ENCODE measurements at places on chromosomes 2 and 18. TPM values are rescaled to one million over a fixed set of nuclear protein-coding genes. Genes with fewer than 3 reads are reported as not detected.

HRH4 gene
- not detected for total RNA-seq

NEU4 gene
- total RNA-seq: not detected

BMP10 gene
- not detected for total RNA-seq

IL1RN gene
- not detected for total RNA-seq

CGREF1 gene
- 28.2 TPM for total RNA-seq

DSC3 gene
- 12.2 TPM for total RNA-seq

OTOF gene
- 0.81 TPM for total RNA-seq

TTC32 gene
- total RNA-seq: 12.6 TPM

DGKD gene
- 11.5 TPM for total RNA-seq

CHRND gene
- not detected for total RNA-seq

ELMOD3 gene
- total RNA-seq: 8.3 TPM

ASXL3 gene
- not detected for total RNA-seq

PDE6D gene
- total RNA-seq: 34.8 TPM

ANKRD30B gene
- not detected for total RNA-seq

CCDC68 gene
- 6.3 TPM for total RNA-seq

UGT1A9 gene
- not detected for total RNA-seq

NTSR2 gene
- total RNA-seq: not detected

NCKAP5 gene
- total RNA-seq: not detected

DYSF gene
- 6.3 TPM for total RNA-seq

DES gene
- total RNA-seq: not detected

TUBA4B gene
- not detected for total RNA-seq

C2orf66 gene
- not detected for total RNA-seq

VSNL1 gene
- not detected for total RNA-seq

TEX51 gene
- not detected for total RNA-seq

CAPN14 gene
- 1.1 TPM for total RNA-seq

RSAD2 gene
- not detected for total RNA-seq

CCDC121 gene
- total RNA-seq: 1.6 TPM

DPYSL5 gene
- total RNA-seq: not detected

IL1RL1 gene
- total RNA-seq: 25.8 TPM

TEX44 gene
- not detected for total RNA-seq

PIEZO2 gene
- total RNA-seq: 25.8 TPM

GKN2 gene
- not detected for total RNA-seq

AOX1 gene
- 76.8 TPM for total RNA-seq

SERPINB4 gene
- total RNA-seq: not detected

LRPPRC gene
- total RNA-seq: 31.2 TPM

SMPD4 gene
- 32.7 TPM for total RNA-seq
